ENCODE measurements at places on chromosomes 3 and 15.

DNA sequence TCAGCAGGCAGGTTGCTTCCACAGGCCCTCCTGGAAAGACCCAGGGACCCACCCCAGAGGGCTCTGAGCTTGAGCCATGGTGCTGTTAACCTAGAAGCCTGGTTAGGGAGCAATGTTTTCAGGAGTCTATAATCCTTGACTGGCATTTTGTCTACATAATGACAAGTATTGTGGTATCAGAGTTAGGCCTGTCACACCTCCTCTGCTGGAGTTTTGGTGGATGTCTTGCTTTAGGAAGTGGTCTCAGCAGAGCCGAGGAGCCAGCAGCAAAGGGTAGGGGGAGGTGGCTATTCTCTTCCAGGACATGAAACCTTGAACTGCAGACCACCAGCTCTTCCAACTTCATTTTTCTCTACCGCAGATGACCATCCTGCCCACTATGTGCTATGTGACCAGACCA is 76.1 kb downstream of the CLSTN2 start:
- no peak for DNase-seq

GRCh38 chr3:197511853-197512635 is 43.7 kb downstream of the BDH1 start:
- DNase-seq = no peak

GRCh38 chr15:49831206-49831965 is 210.5 kb downstream of the DTWD1 start:
- DNase-seq = no peak

DNA sequence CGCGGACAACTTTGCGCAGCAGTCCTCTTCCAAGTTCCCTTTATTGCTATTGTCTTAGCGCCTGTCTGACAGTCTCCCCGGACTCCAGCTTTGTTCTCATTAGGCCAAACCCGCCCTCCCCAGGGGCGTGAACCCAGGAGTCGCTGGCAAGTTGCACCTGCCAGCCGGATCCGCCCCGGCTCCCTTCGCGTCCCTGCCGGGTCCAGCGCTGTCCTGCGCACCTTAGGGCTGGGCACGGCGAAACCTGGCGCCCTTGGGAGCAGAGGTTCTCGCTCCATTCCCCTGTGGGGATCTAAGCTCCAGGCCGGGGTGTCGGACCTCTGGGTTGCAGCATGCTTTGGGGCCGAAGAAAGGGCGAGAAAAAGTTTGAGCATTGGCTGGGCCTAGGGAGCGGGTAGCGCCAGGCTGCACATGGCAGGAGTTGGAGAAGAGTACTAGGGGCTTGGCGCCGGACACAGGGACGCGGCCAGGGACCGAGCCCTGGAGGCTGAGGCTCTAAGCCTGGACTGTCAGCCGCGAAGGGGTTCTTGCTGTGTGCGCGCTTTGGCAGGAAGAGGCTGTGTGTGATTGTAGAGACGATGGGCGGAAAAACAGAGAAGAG is 335.1 kb upstream of the THRB start:
- peak; percentile 12 for DNase-seq

DNA sequence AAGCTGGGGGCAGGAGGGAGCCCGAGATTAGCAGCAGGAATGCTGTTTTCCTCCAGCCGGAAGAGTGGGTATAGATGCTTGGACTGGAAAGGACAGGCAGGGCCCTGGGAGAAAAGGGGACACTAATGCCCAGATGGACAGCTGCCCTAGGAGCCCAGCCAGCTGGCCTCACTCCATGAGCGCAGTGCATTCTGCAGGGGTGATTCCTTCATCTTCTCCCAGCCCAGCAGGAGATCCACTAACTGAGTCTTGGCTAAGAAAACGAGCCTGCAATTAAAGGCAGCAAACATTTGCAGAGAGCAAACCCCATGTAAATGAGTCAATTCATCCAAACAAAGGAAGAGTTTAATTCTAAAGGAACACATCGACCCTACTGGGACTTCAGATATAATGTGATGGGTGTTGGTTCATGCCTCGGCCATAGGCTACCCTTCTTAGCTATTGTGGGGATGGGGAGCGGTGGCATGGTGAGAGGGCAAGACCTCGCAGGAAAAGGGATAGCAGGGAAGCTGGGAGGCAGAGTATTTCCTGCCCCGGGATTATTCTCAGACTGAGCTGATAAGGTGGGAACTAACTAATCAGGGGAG is 13.3 kb upstream of the MINAR1 start:
- no peak for DNase-seq

DNA sequence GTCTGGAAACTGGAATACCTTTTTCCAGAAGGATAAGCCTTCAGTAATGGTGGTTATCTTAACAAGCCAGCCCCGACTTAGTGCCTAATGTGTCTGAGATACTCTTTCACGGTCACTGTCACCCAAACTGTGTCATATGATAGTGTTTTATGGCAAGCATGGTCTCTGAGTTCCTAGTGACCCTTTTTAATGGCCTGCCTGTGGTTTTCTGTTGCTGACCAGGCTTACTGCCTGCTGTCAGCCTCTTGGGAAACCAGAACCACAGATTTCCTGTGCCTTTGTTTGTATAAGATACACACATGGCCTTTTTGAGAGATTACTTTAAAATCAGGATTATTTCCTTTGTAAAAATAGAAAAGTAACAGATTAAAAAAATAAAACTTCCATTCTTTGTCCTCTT is 22.4 kb downstream of the HPS3 start:
- DNase-seq = no peak

GRCh38 chr3:42755681-42756578 is 17.1 kb downstream of the CCDC13 start:
- peak; percentile 18 for DNase-seq

DNA sequence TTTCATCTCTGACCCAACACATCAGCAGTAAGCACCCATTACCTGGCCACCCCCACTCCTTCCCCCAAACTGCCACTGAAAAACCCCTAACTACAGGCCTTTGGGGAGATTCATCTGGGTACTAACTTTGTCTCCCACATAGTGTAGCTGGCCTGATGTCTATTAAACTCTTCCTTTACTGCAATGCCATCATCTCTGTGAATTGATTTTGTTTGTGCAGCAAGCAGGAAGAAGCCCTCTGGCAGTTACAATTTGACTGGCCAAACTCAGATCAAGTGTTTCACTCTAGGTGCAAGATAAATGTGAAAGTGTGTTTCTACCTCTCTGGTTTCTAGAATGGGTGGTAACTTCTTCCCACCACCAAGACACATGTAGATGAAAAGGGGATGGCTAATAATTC is 26.7 kb upstream of the OR5K4 start:
- DNase-seq = no peak

DNA sequence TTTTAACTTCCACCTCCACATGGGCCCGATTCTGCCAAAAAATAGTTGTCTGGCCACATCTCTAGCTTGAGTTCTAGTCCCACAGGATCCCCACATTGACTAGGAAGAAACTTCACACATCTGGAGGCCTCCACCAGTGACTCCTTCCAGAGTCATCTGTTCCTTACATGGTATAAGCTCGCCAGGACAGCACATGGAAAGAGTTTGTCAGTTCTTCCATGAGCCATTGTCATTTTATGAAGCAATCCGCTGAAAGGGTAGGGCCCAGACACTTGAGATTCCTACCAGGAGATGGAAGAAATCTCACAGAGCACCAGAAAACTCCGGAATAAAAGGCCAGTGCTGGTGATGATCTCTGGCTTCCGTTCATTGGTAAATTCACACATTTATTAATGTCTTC is 350.5 kb upstream of the ICE2 start:
- no peak for DNase-seq

DNA sequence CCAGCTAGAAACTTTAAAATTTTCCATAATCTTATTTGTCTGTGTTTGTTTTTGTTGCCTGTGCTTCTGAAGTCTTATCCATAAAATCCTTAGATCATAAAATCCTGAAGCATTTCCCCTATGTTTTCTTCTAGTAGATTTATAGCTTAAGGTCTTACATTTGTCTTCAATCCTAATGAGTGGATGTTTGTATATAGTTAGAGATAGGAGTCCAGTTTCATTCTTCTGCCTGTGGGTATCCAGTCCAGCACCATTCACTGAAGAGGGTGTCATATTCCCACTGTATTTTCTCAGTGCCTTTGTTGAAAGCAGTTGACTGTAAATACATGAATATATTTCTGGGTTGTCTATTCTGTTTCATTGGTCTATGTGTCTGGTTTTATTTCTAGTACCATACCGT is 44.8 kb upstream of the SPSB4 start:
- no peak for DNase-seq

DNA sequence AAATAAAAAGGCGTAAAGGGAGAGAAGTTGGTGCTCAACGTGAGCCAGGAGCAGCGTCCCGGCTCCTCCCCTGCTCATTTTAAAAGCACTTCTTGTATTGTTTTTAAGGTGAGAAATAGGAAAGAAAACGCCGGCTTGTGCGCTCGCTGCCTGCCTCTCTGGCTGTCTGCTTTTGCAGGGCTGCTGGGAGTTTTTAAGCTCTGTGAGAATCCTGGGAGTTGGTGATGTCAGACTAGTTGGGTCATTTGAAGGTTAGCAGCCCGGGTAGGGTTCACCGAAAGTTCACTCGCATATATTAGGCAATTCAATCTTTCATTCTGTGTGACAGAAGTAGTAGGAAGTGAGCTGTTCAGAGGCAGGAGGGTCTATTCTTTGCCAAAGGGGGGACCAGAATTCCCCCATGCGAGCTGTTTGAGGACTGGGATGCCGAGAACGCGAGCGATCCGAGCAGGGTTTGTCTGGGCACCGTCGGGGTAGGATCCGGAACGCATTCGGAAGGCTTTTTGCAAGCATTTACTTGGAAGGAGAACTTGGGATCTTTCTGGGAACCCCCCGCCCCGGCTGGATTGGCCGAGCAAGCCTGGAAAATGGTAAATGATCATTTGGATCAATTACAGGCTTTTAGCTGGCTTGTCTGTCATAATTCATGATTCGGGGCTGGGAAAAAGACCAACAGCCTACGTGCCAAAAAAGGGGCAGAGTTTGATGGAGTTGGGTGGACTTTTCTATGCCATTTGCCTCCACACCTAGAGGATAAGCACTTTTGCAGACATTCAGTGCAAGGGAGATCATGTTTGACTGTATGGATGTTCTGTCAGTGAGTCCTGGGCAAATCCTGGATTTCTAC is at the start of gene RARB:
Gene RARB, plus strand, starts transcription at position 322 of the 847 bp plus-strand sequence. Its CDS starts 469 bp downstream, at position 791.
- peak; percentile 95 for DNase-seq

DNA sequence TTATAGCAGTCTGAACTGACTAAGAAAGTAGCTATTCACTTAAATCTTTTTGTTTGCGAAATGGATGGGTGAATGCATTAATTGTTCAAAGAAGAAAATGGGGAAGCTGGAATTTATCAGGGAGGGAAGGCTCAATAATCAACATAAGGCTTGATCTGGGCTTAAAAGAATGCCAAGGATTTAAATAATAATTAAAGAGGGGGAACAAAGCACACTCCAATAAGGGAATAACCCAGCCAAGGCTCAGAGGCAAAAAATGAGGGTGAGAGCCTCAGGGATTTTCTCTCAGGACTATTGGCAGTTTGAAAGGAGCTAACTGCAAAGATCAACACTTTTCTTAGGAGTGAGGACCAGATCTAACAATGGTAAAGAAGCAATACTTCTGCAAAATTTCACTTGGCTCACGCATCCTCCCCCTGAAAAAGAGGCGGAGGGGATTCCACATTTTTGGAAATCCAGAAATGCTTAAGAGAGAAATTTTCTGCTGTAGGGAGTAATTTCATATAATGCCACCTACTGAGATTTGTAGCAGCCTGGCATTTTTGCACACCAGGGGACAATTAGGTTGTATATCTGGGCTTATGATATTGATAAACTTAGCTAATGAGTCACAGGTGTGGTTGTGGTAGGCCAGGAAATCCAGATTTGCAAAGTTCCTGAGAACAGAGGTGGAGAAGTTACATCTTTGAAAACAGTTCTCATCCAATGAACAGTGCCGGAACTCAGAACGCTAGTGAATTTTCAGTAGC is 405.1 kb downstream of the TUSC7 start:
- DNase-seq = no peak

- no peak for DNase-seq
Observed at GRCh38 chr15:86572368-86572841, 492.7 kb downstream of the AGBL1 start.

DNA sequence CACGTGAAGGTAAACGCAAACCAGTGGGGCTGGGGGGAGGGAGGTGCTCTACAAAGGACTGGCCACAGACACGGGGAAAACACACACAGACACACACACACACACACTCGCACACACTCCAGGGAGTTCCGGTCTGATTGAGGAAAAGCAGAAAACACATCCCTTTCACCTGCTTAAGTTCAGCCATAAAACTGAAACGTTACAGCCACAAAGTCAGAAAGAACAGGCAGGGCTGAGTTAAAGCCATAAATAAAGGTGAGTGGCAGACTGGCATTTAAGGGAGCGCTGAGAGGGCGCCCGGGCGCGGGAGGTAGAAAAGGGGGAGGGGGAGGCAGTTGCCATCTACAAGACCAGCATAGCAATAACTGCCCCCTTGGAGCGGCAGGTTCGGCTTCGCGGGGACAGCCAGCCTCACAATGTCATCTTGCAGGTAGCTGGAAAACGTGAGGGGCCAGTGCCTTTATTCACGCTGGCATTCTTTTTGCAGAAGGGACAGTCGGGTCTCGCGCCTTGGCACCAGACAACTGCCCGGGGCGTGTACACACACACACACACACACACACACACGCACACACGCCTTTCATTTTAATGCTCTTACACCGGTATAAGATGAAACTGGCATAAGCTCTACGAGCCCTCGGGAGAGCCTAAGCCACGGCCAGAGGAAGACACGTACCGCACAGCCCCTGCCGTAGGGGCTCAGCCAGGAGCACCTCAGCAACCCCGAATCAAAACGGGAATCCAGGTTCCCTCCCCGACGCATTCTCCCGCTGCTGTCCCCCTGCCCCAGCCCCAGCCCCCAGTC is 866 bp downstream of the TNIK start:
- no peak for DNase-seq

- DNase-seq = no peak
Observed at GRCh38 chr3:194675081-194675640, 3.2 kb upstream of the LSG1 start.

DNA sequence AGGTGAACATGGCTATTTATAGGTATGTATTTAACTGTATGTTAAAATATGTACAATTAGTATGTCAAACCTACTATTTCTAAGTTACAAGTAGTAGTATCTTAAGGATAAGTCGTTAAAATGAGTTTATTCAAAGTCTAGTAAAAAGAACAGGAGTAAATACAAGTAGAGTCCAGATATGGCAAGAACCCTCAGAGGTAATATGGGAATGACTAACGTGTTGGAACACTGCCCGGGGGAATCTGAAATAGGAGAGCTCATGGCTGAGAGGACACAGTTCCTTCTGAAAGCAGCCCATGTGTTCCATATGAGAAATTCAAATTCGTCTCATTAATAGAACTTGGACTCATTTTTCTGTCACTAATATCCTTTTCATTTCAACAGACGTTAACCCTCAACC is 158.8 kb downstream of the CLSTN2 start:
- DNase-seq = no peak

- no peak for DNase-seq
Observed at GRCh38 chr3:127886231-127886955, 28.6 kb upstream of the KBTBD12 start.

GRCh38 chr3:52396011-52396906 is 48.6 kb downstream of the SEMA3G start:
- DNase-seq = no peak

DNA sequence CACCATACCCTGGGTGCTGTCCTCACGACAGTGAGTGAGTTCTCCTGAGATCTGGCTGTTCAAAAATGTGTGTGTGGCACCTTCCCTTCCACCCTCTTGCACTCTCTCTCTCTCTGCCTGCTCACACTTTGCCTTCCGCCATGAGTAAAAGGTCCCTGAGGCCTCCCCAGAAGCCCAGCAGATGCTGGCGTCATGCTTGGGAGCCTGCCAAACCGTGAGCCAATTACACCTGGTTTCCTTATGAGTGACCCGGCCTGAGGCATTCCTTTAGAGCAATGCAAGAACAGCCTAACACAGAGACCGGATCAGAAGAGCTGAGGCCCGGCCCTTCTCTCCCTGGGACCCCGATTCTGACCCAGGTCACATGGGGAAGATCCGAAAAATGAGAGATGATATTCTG is 15.4 kb downstream of the TMEM44 start:
- no peak for DNase-seq

Data from A549 (cell line).